ENCODE measurements at places on chromosomes 11 and 22. TPM values are rescaled to one million over a fixed set of nuclear protein-coding genes. Genes with fewer than 3 reads are reported as not detected.

The OR4A16 gene
- total RNA-seq: not detected

The RAG2 gene
- not detected for total RNA-seq

The FANCF gene
- total RNA-seq: 12.3 TPM

The SLC22A8 gene
- not detected for total RNA-seq

The OR5B21 gene
- not detected for total RNA-seq

The KCNQ1 gene
- total RNA-seq: 155 TPM

The PIH1D2 gene
- not detected for total RNA-seq

- DNase-seq: no peak
These were observed 29.4 kb downstream of the SMCO4 start for GRCh38 chr11:93513772-93514171.

- peak; percentile 25 for DNase-seq
These were observed 6.0 kb upstream of the SLC35C1 start for GRCh38 chr11:45798793-45799441.

- no peak for DNase-seq
These were observed 57.8 kb upstream of the TENM4 start for GRCh38 chr11:79498667-79499066.

GRCh38 chr22:26513838-26514237 lies 1.6 kb upstream of the TFIP11 start:
- DNase-seq: no peak

DNA sequence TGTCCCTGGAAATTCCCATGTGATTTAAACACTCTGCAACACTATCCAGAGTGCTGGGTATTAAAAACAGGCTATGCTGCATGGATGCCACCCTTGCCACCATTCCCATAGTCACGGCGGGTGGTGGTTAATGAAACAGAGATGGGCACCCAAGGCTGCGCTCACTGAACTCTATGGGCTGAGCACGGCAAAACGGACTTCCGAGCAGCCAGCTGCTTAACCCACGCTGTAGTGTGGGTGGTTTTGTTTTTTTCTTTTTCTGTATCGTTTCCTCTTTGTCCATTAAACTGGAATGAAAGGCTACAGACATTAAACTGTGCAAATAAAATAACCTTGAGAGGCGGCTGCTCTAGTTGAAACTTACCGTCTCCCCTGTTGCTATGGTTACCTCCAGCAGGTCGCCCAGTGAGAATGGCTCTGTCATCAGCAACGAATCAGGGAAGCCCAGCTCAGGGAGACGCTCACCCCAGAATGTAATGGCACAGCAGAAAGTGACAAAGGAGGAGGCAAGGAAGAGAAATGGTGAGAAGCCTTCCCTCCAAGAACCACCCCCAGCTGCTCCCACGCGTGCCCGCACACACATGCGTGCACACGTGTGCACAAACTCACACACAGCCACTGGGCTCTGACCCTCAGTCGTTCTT lies 102.1 kb downstream of the C11orf91 start:
- DNase-seq: no peak

GRCh38 chr11:78210000-78210608 lies 21.4 kb downstream of the USP35 start:
- DNase-seq: no peak

GRCh38 chr11:19951558-19952115 lies 208.6 kb downstream of the DBX1 start:
- peak; percentile 85 for DNase-seq

DNA sequence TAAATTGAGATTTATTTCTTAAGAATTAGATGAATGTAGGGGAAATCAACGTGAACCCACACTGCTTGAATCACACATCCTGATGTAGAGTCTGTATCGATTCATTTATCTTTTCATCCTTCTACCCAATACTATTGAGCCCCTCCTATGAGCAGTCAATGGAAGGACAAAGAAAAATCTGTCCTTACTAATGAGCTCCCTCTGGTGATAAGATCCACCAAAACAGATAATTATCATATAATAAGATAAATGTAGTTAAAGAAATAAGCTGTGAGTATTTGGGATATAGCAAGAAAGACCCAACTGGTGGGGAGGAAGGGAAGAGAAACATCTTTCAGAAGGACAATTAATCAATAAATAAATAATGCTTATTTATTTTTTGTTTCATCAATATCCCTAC lies 385.1 kb upstream of the CCDC90B start:
- DNase-seq: no peak

GRCh38 chr11:69539416-69540117 lies 58.1 kb downstream of the LINC01488 start:
- DNase-seq: no peak

DNA sequence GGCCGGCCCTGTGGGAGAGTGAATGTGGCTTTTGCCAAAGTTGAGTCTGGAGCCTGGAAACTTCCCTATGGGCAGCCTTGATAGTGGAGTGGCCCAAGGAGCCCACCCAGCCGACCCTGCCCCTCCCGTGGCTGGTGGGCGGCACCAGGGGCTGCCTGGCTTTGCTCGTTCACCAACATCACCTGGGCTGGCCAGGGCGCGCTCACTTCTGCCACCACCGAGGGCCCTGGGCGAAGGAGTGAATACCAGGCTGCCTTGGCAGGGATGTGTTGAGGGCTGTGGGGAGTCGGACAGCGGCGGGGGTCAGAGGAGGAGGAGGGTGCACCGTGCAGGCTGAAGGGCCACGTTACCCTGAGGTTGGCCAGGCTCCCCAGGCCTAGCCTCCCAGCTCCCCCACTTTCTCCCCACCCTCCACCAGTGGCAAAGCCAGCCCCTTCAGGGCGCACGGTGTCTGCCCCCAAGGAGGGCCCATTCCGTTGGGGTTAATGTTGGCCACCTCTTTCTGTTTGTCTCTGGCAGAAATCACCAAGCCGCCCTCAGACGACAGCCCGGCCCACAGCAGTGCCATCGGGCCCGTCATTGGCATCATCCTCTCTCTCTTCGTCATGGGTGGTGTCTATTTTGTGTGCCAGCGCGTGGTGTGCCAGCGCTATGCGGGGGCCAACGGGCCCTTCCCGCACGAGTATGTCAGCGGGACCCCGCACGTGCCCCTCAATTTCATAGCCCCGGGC lies 22.5 kb upstream of the PPP6R3 start:
- no peak for DNase-seq

DNA sequence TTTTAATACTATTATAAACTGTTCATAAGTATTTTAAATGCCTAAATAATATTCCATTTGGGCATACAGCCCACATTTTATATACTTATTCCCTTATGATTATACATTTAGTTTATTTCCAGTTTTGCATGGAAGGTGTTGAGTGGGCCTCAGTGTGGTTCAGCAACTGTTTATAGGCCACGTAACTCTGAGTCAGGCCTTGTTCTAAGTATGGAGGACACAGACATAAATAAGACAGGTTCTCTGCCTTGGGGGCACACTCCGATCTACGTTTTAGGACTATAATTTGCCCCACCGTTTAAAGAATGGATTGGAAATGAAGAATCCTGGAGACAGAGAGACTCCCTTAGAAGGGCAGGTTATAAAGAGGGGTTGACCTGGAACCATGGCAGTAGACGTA lies 212.2 kb upstream of the TBCEL start:
- no peak for DNase-seq

DNA sequence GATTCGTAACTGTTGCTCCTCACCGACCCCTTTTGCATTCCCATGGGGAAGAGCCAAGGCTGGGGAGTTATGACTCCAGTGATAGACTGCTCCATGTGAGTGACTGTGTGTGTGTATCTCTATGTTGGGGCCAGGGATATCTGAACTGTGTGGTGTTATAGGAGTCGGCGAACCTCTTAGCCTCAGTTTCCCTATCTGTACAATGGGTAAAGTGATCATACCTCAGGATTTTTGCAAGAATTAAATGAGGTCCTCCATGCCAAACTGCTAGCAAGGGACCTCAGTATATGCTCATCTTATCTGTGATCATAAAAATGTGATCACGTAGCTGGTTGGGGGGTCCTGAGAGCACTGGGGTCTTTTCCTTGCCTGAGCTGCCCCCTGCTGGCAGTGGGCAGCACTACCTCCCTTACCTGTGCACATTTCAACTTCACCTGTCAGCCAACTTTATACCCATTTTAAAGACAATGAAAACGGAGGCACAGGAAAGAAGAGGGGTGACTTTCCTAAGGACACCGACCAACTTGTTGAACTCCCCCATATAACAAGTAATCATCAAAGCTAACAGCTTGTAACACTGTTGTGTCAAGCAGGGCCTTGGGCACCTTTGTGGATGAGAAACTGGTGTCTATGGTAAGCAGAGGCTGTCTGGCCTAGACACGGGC lies 1.4 kb upstream of the DPP3 start:
- DNase-seq: no peak

GRCh38 chr11:123054301-123055065 lies 7.5 kb downstream of the HSPA8 start:
- DNase-seq: no peak

GRCh38 chr11:3989276-3989920 lies 105.2 kb upstream of the RRM1 start:
- no peak for DNase-seq

DNA sequence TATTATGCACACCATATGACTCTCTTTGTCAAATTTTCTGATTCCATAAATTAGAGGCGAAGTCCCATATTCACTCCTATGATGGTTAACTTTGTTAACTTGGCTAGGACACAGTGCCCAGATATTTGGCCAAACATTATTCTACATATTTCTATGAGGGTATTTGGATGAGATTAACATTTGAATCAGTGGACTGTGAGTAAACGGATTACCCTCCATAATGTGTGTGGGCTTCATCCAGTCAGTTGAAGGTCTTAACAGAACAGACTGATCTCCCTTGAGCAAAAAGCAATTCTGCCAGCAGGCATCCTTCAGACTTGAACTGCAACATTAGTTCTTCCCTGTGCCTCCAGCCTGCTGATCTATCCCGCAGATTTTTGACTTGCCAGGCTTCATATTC lies 69.9 kb downstream of the FZD4 start:
- no peak for DNase-seq

DNA sequence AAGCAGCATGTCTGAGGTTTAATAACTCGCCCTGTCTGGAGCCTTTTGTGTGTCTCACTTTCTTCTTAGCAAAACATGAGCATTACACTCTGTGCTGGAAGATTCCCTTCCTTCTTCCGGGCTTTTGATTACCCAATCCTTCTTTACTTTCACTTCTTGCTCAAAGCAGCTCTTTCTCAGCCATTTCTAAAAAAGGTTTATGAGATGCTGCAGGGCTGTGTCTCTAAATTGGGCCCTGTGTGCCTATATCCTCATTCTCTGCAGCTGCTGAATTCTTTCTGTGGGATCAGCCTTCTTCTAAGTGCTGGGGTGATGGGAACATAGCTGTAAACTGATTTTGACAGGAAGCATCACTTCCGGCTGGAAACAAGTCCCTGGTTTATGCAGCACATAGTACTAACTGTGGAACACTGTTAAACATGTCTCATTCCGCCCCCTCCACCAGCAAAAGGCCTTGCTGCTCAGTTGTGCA lies 71.8 kb downstream of the PIWIL4 start:
- DNase-seq: no peak

DNA sequence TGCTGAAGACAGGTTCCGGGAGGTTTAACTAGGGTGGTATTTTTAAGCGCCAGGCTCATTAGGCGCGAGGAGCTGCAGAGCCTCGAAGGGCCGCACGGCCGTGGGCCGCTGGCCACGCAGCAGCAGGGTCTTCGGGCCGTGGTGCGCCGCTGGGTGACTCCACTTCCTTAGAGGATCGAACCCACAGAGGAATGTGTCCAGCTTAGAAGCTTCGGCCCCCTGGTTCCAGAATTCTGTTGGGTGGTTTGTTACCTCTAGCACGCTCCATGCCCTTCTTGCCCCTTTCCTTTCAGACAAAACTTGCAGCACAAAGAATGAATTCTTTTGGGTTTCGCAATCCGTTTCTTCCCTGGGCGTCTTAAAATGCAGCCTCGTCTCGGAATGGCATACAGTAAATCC lies 773 bp upstream of the PATL1 start:
- no peak for DNase-seq

DNA sequence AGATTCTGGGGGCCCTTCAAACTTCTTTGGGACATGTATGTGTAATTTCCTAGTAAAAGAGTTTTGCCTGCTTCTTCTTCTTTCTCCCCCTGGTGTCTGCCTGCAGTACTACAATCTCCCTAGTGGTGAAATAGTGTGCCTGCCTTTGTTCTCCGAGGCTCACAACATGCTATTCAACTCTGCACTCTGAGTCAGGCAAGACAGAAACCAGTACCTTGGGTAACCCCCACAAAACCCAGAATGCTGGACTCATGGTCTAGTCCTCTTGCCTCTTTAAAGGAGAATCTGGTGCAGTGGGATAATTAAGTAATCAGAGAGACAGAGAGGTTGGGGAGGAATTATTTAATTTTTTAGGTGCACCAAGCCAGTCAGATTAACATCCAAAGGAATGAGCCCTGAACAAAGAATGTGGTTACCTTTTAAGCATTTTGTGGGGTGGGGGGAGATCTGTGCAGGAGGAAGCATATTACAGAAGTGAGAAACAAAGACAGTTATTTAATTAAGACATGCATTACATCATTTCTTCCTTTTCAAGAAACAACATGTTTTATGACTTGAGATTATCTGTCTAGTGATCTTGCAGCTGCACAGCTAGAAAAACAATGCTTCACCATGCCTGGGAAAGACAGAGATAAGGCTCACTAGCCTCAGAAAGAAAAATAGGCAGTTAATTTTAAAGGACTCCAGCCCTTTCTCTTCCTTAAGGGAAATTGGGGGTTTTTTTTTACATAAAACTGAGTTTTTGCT lies 11.0 kb upstream of the MS4A6A start:
- DNase-seq: peak; percentile 44
